ENCODE measurements at places on chromosomes 1 and 21.

GRCh38 chr1:244843148-244843978, 7.9 kb downstream of the COX20 start:
- DNase-seq: no peak

- no peak for DNase-seq
These were observed 13.2 kb downstream of the HMGB4 start for GRCh38 chr1:33876970-33877650.

GRCh38 chr1:225737866-225738265, 39.8 kb upstream of the SRP9 start:
- DNase-seq: no peak

DNA sequence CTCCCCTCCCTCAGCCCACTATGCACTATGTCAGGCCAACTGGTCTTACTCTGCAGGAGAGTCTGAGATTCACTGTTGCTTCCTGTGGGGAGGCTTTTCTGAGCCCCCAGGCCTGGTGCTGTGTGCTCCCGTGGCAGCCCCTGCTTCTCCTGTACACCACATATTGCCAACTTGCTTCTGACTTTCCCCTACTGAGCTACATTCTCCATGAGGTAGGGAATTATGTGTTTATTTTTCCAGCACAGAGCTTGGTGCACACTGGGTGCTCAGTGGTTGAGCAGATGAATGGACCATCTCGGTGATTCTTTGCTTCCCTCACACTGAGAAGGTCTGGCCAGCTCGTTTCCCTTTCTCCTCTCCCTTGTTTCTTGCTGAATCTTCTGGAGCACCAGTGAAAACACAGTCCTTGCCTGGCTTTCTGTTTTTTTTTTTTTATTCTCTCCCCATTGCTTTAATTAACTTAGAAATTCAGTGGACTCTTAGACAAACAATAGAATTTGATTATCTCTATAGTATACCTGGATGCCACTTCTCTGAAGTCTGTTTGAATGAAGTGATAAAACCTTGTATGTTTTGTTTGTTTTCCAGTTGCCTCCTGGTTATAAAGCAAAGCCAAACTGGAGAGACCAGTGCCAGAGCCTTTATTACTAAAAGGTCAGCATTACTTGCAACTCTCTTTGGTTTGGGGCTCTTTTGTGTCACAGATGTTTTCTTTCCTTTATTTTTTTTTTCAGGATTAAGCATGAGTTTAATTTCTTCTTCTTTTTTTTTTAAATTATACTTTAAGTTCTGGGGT, 50.3 kb upstream of the CNIH3 start:
- DNase-seq: no peak

- no peak for DNase-seq
These were observed 5.4 kb downstream of the CELF3 start for GRCh38 chr1:151711044-151711800.

DNA sequence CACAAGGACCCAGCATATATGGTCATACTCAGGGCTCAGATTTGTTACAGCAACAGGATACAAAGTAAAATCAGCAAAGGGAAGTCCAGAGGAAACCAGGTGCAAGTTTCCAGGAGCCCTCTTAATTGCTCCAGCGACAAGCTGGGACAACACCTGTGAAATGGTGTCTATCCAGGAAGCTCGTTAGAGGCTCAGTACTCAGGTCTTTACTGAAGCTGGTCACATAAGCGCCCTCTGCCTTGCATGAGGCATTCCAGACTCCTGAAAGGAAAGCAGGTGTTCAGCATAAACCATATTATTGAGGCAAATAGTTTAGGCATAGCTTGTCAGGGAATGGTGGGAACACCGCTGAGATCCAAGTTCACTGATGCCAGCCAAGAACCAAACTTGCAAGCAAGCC, 231.0 kb downstream of the SLC35F3 start:
- DNase-seq: no peak

DNA sequence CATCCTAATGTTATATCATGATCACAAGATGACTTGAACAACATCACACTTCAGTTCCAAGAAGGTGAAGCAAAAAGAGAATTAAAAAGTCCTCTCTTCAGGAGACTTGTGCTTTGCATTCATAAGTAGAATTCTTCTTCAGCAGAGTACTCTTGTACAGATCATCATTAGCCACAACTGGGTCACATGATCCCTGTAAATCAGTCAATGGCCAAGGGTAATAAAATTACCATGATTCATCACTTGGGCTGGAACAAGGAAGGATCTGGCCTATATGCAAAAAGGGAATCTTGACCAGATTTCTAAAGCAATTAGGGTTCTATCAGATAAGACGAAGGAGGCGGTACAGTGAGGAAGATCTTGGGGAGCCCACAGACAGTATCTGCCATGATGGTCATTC, 458.0 kb upstream of the DEPDC1 start:
- DNase-seq: no peak

DNA sequence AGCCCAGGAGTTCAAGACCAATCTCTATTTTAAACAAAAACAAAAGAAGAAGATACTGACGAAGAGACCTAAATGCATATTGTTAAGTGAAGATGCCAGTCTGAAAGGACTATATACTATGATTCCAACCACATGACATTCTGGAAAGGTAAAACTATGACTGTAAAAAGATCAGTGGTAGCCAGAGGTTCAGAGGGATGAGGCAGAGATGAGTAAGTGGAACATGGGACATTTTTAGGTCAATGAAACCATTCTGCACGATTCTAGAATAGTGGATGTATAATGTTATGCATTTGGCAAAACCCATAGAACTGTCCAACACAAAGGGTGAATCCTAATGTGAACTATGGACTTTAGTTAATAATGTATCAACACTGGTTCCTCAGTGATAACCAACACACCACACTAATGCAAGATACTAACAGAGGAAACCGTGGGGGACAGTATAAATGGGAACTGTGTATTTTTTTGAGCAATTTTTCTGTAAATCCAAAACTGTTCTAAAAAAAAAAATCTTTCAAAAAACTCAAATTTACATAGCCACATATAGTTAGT, 8.2 kb downstream of the RC3H1 start:
- DNase-seq: no peak

DNA sequence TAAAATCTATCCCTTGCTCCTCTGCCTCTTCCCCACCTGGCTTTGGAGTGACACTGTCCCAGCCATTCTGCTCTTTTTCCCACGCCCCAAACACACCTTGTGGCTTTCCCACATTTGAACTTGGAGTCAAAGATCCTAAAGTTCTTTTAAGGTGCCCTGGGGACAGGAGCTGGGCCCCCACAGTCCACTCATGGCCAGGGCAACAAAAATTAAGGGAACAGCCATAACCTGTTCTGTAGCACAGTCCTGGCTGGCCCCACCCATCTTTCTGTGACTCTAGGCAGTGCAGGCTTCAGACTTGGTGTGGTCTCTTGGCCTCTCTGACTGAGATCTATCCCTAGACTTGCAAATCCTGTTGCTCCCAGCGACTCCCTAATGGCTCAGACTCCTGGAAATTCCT, 143.0 kb upstream of the MAGI3 start:
- DNase-seq: no peak

All from stimulated activated CD4-positive, alpha-beta T cell treated with anti-CD3 and anti-CD28 coated beads, Interleukin-12 subunit alpha, Interleukin-12 subunit beta, amount 100 ng/mL, for 24 hours (primary cell).